Stimulated activated CD4-positive, alpha-beta T cell treated with anti-CD3 and anti-CD28 coated beads, Interleukin-12 subunit alpha, Interleukin-12 subunit beta, amount 100 ng/mL, for 48 hours (primary cell): ENCODE measurements at places on chromosomes 12 and 14.

DNA sequence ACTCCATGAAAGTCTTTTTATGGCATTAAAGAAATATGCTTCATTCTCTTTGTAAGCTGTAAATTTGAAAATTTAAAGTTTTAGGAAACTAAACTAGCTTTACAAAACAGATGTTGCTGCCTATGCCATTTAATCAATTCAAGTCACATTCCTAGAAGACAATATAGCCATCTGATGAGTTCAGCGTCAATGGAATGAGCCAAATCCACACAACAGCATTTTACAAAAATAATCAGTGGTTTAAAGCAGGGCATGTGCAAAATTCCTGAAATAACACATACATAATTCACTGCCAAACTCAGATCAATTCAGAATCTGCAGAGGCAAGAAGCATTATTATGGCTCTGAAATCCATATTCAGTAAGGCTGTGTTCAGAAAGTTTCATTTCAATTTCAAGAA is 75.6 kb downstream of the MED13L start:
- no peak for DNase-seq

DNA sequence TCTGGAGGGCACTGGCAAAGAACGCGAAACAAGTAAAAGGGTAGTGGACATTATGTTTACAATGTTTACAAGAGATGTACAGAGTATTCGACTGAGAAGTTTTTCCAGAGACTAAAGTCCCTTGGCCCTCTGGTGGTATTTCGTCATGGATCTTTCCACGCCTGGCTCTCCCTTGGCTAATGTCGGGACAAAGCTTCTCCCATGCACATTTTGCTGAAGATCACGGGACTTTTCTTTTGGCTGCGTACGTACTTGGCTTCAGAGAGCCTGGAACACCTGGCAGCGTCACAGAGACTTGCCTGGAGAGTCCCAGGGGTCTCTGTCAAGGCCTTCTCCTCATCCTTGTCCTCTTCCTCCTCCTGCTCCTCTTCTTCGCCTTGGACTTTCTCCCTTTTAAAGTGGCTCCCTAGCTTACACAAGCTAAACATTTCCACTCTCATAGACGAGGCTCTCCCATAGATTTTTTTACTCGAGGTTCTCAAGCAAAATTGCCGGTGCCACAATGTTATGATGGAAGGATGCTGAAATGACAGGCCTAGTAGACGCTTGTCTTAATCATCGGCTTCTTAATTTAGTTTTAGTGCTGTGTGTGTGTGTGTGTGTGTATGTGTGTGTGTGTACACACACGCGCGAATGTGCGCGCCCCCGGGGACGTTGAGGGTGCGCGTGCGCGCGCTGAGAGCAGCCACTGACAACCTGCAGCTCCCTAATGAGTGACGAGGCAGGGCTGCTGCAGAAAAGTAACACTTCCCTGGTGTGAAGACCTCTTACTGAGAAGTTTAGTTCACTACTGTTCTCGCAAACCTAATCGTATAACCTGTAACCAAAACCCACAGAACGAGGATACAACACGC is 4.9 kb upstream of the FOXG1 start:
- no peak for DNase-seq

- no peak for DNase-seq
These were observed 197.0 kb downstream of the CCER1 start for GRCh38 chr12:90757957-90758356.

DNA sequence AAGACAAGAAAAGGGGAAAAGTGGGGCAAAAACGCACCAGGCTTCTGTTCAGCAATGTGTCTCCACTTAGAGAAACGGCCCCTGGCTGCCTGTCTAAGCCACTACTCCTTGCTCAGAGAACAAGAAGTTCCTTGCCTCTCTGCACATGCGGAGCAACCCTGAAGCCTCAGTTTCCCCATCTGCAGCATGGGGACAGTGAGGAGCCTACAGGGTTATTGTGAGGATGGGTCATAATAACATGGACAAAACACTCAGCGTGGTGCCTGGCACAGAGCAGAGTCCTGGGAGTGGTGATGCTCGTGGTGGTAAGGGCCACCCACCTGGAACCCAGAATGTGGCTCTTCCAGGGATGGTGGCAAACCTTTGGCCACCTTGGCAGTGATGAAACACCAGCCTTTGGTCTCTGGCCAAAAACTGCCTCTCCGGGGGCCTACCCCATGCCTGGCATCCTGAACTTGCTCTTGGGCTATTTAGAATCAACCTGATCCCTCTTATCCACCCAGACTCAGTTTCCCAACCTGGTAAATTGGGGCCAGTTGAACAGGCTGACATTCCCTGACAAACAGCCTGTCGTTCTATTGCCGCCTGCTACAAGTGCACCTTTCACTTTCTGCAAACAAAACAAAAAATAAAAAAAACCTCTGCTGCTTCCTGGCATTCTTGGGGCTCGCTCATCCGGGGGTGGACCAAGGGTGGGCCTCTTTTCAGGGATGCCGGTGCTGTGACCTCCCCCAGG is 56.5 kb upstream of the DLK1 start:
- no peak for DNase-seq

GRCh38 chr14:103189481-103190470 is 66.5 kb downstream of the TNFAIP2 start:
- DNase-seq = no peak

DNA sequence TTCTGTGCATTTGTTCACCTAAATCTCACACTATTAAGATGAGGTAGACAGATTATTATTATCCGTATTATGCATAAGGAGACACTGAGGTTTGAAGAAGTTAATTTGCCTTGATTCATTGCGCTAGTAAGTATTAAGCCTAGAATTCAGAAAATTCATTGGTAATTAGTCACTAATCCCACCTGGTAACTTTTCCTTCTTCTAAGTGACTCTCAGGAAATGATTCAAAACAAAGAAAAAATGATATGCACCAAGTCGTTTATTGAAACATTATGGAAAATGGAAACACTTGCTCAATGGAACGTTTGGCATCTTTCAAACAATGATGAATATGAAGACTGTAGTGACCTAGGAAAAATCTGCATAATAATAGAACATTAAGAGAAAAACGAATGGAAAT is 15.2 kb downstream of the RFX4 start:
- DNase-seq = no peak

- DNase-seq = no peak
These were observed 281.8 kb downstream of the CEP128 start for GRCh38 chr14:80659783-80660182.

DNA sequence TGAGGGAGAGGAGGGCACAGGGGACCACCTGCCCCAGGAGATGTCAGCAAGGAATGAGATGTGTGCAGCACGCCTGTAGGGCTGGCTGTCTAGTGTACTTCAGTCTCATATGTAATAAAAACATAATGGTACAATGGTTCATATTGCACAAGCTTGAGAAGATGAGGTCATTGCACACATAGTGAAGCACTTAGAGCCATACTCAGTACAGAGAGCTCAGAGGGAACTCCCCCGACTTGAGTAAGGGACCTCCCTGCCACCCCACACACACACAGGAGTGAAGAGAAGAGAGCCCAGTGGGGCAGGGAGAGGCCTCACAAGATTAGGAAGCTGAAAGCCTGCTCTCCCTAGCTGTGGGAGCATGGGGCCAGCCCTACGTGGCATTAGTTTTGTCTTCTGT is 61.5 kb downstream of the SLC6A12 start:
- DNase-seq = no peak

DNA sequence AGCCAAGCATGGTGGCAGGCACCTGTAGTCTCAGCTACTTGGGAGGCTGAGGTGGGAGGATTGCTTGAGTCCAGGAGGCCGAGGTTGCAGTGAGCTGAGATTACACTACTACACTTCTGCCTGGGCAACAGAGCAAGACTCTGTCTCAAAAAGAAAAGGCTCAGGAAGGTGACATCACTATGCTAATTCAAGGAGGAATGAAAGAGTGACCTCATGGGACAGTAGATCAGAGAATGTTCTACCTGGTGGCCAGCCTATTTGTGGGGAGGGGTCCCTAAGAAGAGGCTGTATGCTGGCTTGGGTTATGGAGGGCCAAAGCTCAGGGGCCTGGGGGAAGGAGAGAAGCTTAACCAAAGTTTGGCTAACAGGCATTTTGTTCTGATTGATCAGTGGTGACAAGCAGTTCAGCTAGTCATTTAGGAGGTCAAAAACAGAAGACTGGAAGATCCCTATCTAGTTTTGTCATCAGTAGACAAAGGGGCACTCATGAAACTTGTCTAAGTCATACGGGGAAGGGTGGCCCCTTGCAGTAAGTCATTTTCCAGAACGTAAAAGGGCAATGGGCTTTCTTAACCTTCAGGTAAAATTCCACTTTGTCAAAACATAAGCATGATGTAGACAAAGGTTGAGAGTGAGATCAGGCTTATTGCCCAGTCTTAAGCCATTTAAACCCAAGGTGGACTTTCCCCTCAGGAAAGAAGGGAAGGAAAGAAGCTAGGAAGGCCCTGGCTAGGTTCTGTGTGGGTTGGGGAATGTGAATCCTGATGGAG is 60.8 kb upstream of the EEA1 start:
- peak; percentile 12 for DNase-seq

GRCh38 chr14:92217936-92218335 is 96.2 kb downstream of the CPSF2 start:
- no peak for DNase-seq

DNA sequence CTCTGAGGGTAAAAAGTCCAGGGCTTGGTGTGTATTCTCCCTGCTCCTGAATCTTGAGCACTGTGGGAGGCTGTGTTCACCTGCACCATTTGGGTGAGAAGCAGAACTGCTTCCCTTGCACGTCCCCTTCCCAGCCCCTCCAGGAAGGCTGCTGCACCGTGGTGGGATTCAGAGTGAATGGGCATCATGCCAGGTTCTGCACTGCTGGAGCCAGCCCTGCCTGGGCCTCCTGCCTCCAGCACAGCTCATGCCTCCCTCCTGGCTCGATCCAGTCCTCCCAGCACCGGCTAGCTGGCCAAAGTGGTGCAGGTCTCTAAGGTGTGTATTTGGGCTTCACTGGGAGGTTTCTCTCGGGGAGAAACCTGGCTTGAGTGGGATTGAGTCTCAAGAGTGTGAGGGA is 54.9 kb downstream of the ANKRD9 start:
- DNase-seq = no peak

GRCh38 chr12:54358191-54358944 is 5.9 kb downstream of the GPR84 start:
- DNase-seq = no peak

DNA sequence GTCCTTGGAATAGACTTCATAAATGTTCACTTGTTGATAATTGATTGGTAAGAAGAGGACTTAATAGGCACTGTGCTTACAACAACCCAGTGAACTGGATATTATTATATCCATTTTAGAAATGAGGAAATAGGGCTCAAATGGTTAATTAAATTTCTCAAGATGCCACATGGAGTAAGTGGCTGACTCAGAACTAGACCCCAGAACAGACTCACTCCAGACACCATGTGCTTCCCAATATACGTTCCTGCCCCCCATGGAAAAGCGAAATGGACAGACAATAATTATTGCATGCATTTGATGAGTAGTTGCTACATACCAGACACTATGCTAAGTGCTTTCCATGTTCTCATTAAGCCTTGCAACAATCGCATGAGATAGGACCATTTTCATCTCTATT is 895 bp upstream of the ANKS1B start:
- no peak for DNase-seq

GRCh38 chr12:90888316-90888715 is 66.7 kb downstream of the CCER1 start:
- no peak for DNase-seq

DNA sequence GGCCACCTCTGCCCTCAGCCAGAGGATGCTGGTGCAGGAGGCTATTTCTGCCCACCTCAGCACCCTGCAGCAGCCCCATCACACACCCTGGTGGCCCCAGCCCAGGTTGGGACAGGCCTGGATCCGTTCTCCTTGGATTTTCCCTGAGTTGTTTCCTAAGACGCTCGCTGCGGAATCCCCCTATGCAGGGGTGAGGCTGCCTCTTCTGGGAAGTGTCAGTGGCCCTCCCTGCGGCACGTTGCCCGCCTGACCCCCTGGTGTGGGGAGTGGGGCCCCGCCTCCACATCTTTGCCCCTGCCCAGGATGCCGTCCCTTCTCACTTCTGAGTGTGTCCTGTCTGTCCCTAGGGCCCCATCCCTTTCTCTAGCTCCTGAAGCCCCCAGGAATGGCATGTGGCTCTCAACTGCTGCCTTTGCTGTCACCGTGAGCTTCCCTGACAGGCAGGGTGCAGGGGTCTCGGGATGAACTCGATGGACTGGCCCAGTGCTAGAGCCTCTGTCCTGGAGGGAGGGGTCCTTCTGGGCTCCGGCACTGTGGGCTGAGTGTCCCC is 594 bp upstream of the EXOC3L4 start:
- DNase-seq = no peak

- DNase-seq = no peak
These were observed 31.0 kb downstream of the CCDC85C start for GRCh38 chr14:99573000-99573330.

- DNase-seq = no peak
These were observed 9.2 kb downstream of the JAG2 start for GRCh38 chr14:105159344-105159743.

- no peak for DNase-seq
These were observed 24.2 kb upstream of the AMN start for GRCh38 chr14:102898298-102898697.

GRCh38 chr14:91360490-91361232 is 57.0 kb downstream of the CCDC88C start:
- DNase-seq = no peak

- no peak for DNase-seq
These were observed 57.4 kb upstream of the PPP2R5C start for GRCh38 chr14:101704140-101704539.

GRCh38 chr14:86597279-86597678 is 1067.3 kb downstream of the FLRT2 start:
- no peak for DNase-seq

DNA sequence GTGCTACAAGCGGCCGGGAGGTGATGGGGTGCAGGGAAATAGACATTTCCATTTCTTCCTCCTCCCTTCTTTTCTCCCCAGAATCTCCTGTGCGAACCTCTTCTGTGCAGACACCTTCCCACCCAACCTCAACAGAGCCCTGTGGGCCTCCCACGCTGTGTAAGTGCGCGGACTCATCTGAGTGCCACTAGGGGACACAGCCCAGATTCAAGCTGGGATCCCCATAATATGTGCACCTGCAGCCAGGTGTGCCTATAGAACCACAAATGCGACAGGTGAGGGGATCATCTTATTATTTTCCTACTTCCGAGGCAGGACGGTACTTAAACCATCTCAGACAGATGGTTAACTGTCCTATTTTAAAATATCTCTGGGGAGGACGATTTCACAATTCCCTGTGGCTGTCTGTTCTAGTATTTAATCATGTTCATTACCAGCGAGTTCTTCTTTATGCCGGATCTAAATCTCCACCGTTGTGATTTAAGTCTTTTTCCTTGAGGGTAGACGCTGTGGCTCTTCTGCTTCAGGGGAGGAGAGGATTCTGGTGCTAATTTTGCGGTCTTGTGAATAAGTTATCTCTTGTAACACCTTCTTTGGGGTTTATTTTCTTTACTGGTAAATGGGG is 17.2 kb upstream of the CACNA1C start:
- no peak for DNase-seq

DNA sequence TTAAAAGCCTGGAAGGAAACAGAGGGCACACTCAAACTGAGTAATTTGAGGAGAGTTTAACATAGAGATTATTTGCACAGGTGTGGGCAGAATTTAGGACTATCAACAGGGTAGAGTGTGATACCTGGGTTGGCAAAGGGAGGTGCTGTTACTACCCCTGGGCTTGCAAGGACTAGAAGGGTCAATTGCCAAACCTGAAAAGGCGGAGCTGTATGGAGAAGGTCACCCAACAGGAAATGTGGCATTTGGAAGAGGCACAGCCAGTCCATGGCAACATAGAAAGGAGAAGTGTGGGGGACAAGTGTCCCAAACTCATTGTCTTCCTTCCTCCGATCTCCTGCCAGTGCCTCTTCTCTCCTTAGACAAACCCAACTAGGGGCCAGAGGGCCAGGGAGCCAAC is 21.6 kb upstream of the MED13L start:
- DNase-seq = no peak
